HT-29 (cell line): ENCODE measurements at places on chromosomes 2 and 18. TPM values are rescaled to one million over a fixed set of nuclear protein-coding genes. Genes with fewer than 3 reads are reported as not detected.
A peak's percentile ranks its signal among the peaks of the same experiment; 100 is the strongest.

Gene POTEJ
- not detected in 2 replicates for total RNA-seq

DNA sequence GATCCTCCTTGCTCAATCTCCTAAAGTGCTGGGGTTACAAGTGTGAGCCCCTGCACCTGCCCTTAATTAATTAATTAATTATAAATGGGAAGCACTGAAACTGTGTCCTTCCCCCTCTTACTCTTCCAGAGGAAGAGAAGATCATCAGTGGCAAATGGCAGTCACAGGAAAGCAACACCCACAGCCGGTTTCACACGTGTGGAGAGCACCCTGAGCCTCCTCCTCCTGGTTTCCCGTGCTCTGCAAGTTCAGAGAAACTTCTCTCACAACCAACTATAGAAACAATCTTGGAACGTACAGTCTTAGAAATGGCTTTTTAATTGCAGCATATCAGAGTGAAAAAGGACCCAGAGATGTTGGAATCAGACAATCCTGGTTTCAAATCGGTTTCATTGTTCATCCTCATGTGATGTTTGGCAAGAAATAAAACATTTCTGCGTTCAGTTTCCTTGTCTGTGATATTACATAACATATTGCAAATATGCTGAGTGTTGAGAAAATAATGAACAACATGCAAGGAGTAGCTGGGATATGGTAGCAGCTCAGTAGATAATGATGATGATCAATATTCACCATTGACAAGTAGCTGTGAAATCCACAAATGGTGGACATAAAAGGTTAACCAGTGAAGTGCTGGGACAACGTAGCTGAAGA, 141.0 kb upstream of the KCTD1 start:
- no peak for DNase-seq

DNA sequence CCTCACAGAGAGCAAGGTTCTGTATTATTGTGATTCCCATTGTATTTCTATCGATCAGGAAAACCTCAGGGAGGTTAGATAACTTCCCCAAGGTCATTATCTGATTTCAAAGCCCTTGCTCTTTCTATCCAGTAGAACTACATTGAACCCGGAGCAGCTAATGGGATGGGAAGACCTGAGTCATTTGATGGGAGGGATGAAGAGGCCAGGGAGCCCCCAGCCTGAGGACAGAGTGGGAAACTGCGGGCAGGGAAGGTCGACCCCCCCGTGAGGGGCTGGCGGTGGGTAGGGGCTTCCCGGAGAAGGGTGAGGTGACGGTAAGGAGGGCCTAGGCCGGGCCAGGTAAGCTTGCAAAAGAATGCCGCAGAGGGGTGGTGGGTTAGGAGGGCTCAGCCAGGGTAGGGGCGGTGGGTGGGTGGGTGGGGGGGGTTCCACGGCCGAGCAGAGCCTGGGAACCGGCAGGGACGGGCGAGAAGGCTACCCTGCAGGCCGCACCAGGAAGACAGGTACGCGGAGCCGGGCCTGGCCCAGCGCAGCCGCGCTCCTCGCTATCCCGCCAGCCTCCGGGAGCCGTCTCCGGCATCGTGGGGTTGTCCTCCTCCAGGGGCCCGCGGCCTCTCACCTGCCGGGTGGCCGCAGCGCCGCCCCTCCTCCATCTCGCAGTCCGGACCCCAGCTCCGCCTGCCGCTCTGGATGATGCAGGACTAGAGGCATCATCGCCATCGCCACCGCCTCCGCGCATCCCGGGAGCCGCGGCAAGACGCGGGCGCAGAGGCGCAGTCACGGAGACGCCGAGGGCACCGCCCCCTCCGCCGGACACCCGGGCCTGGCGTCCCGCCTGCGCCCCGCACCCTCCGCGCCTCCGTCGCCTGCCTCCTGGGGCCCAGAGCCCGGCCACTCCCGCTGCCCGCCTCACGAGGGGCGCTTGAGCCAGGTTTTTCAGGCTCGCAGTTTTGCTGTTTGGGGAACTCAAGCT, at the start of gene GPR75:
Gene GPR75 (minus strand): TSS at position 762 of the 976 bp plus-strand sequence. CDS start 5,211 bp downstream, outside the sequence.
- no peak for DNase-seq

Gene DSG2
- total RNA-seq, result 16.5 and 17.8 TPM in 2 replicates

DNA sequence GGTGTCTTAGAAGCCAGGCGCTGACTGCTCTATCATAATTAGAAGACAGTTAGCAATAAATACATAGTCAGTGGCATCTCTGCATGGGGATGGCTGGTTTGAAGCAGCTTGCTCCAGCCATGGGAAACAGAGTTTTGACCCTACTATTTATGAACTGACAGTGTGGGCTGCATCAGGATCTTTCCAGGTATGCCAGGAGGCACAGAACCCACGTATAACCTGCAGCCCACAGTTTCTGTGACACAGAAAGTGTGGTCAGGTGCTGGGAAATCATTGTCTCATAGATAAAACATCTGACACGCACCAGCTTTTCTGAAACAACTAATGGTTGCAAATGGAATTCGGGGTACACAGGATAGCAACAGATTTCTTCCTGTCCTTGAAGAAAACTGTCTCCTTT, 34.7 kb downstream of the INPP4A start:
- no peak for DNase-seq

DNA sequence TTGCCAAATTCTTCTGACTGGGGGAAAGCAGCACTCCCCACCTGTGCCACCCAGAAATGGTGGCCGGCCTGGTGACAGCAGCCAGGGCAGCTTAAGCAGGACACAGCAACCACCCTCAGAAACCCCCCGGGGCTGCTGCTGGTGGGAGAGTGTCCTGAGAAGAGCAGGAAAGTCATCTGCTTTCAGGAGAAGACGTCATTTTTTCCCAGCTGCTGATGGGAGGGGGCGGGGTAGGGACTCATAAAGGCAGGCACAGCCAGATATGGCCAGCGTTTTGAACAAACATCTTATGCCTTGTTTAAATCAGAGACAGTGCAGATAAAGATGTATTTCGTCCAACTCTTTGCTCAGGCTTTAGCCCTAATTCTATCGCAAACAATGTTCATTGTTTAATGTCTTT, 139.5 kb downstream of the LRRC30 start:
- no peak for DNase-seq

DNA sequence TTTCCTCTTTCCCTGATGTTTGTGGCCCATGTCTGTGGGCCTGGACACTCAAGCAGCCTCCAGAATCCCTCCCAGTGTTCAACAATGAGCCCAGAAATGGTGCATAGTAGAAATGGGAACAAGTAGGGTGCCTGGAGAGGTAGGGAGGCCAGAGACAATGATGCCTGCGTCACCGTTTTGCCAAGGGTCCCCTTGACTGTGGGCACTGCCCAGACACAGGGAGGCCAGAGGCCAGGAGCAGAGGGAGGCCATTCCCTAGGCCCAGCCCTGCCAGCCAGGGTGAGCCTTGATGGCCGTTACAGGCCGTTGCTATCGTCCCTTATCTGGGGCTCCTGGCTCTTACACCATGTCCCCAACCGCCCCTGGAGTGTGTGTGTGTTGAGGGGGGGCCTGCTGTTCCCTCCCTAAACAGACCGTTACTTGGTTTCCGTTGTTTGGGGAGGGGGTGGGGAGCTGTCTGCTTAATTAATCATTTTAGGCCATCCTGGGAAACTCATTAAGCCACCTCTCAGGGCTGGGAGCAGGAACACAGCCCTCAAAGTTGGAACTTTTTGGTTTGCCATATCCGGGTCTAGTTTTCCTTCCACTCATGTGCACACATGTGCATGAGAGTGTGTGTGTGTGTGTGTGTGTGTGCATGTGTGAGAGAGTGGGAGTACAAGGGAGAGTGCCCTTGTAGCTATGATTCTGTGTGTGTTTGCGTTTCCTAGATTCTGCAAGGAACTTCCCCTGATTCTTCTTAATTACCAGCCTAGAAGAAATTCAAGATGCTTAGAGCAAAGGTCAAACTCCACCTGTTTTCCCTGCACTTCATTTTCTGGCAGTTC, 135.2 kb upstream of the HAAO start:
- DNase-seq, result no peak

DNA sequence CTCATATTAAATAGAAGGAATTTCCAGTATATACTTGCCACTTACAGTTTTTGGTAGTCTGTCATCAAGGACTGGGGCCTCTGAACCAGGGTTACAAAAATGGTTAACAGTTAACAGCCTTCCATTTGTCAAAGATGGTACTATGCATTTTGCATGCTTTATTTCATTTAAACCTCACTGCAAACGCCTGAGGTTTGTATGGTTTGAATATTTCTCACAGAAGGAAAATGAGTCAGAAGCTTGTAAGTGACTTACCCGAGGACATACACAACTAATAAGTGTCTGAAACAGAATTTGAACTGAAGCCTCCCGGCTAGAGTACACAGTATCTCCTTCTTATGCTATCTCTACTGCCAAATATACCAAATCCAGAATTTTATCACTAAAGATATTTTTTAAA, 1593.5 kb upstream of the ACVR2A start:
- no peak for DNase-seq

- DNase-seq, result no peak
Observed at GRCh38 chr2:69604026-69604678, 39.4 kb downstream of the AAK1 start.

Gene ADAM23
- not detected in 2 replicates for total RNA-seq

Gene TRABD2A
- 2.3 and 3.1 TPM in 2 replicates for total RNA-seq

Gene SLC5A7
- total RNA-seq, result not detected in 2 replicates

Gene SCYGR5
- not detected in 2 replicates for total RNA-seq

DNA sequence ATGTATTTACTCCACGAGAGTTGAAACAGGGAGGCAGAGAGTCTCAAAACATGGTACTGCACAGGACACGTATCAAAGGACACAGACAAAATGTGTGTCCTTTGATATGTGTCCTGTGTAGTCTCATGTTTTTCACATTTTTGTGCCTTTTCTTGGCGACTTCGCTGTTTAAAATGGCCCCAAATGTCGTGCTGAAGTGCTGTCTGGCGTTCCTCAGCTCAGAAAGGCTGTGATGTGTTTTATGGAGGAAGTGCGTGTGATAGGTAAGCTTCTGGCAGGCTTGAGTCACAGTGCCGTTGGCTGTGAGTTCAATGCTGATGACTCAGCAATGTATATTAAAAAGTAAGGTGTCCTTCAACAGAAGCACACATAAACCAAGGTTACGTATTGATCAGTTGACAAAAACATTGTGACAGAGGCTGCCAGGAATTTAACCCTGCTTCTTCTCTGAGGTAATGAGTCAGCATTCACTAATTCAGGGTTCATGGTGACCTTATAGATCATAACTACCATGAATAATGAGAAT, 78.2 kb downstream of the DYSF start:
- no peak for DNase-seq

GRCh38 chr2:62627667-62628066, 77.8 kb upstream of the EHBP1 start:
- no peak for DNase-seq

Gene IL36G
- total RNA-seq, result not detected in 2 replicates

Gene ACTR3
- total RNA-seq, result 153 and 164 TPM in 2 replicates

Gene GREB1L
- not detected in 2 replicates for total RNA-seq

Gene USP14
- total RNA-seq, result 12.3 and 13.6 TPM in 2 replicates

GRCh38 chr2:216732334-216732733, 37.0 kb upstream of the IGFBP5 start:
- no peak for DNase-seq

GRCh38 chr2:84338069-84338468, 121.0 kb downstream of the SUCLG1 start:
- no peak for DNase-seq

- no peak for DNase-seq
Observed at GRCh38 chr18:62118328-62118727, 68.5 kb downstream of the PIGN start.

Gene PID1
- total RNA-seq, result not detected in 2 replicates

DNA sequence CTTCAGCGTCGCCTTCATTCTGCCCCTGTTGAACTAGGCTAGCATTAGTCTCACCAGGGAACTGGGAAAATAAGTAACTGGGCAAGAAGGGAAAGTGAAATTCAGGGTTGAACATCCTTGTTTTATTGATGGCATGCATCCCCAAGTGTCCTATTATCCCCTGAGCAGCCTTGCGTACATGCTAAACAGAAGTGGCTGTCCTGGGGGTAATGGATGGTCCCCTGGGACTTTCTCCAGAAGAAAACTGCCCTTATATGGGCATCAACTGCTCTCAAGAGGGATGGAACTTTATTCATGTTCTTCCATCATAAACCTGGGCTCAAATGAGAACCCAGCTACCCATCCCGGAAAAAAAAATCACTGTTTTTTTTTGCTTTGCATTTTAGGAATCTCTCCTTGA, 11.8 kb upstream of the SMIM21 start:
- no peak for DNase-seq

DNA sequence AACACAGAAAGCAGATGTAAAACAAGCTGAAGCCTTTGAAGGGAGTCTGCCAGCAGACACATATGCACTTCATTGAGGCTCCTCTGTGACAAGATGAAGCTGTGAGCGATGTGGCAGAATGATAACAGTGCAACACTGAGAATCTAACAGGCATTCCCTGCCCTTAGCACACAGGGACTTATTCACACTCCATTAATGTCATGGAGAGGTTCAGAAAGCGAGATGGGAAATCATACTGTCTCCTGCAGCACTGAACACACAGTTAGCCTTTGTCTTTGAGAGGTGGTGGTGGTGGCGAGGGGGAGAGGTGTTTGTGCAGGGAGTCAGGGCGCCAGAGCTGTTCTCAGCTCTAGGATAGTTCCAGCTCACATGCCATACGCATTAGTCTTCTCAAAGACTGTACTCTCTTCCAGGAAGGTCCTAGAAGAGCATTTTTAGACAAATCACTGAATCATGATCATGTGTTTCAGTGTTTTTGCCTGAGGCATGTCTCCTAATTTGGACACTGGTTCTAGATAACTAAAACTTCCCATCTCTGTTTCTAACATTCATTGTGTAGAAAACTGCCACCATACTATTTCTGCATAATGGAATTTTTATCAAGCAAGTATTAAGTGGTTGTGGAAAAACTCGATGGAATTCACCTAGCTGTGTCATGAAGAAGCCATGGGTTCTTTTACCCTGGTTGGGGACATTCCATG, 93.5 kb upstream of the ITGB6 start:
- DNase-seq, result no peak

- DNase-seq, result peak; percentile 49
Observed at GRCh38 chr18:67600181-67601180, 84.0 kb upstream of the DSEL start.

GRCh38 chr2:223841436-223842190, 4.2 kb upstream of the AP1S3 start:
- DNase-seq, result no peak

DNA sequence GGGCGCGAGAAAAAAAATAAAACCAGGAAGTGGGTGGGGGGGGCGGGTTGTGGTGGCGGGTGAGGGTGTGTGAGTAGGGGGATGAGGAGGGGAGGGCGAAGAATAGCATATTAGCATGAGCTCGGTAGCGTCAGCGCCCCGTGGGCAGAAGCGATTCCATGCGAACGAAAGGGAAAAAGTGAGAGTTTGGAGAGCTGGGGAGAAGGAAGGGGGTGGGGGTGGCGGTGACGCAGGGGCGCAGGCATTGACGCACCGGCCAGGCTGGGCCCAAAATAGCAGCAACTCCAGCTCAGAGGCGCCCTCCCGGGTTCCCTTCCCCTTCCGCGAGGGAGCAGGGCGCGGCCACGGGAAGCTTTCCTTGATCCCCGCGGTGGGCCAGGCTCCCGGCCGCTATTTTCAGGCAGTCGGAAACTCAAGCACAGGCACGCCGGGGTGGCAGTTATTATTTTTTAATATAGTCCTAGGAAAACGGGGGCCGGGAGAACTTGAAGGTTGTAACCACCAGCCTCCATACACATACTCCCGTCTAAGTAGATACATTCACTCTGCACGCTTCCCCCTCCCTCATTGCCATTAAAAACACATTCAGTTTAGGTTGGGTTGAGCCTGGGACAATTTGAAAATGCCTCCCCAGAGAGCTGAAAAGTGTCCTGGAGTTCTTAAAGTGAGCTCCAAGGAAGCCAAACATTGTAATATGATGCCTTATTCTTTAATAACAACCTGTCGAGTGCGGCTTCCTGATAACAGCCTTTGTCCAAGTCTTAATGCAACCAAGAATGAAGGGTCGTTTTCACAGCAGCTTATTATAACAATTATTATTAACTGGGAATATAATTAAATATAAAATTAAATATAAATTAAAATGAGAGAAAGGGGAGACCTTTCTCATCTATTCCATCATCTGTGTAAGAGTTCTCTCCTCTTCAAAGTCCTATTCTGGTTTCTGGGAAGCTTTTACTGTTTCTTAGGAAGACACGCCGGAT, 2.3 kb upstream of the NR4A2 start:
- peak; percentile 77 for DNase-seq
